ENCODE measurements at places on chromosomes 1 and 21.

DNA sequence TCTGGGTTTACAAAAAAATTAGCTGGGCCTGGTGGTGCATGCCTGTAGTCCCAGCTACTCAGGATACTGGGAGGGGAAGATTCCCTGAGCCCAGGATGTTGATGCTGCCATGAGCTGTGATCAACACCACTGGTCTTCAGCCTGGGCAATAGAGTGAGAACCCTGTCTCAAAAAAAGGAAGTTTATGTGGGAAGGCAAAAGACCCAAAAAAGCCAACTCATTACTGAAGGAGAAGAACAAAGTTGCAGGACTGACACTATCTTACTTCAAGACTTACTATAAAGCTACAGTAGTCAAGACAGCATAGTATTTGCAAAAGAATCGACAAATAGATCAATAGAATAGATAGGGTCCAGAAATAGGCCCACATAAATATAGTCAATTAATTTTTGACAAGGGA, 9.2 kb upstream of the PTGS2 start:
- no peak for DNase-seq

DNA sequence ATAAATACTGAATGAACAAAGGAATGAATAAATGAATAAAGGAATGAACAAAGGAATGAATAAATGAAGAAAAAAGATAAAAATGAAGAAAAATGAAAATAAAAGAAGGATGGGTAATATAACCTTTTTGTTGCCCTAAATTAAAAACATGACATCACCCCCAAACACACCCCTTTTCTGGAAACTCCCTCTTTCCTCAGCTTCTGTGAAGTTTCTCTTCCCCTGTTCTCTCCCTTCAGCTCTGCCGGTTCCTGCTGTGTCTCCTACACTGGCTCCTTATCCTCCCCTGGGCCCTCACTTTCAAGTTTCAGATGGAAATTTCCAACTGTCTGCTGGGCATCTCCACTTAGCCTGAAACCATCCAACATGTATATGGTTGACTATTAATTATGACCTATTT, 37.9 kb downstream of the RAB3B start:
- no peak for DNase-seq

GRCh38 chr1:212040629-212041412, 5.3 kb downstream of the DTL start:
- no peak for DNase-seq

- DNase-seq: no peak
These were observed 5.3 kb downstream of the FMN2 start for GRCh38 chr1:240096974-240097373.

GRCh38 chr21:28548291-28548690, 444.4 kb downstream of the LTN1 start:
- no peak for DNase-seq

GRCh38 chr1:14972107-14972506, 181.4 kb upstream of the TMEM51 start:
- DNase-seq: no peak

GRCh38 chr1:221788466-221788865, 46.6 kb upstream of the DUSP10 start:
- no peak for DNase-seq

DNA sequence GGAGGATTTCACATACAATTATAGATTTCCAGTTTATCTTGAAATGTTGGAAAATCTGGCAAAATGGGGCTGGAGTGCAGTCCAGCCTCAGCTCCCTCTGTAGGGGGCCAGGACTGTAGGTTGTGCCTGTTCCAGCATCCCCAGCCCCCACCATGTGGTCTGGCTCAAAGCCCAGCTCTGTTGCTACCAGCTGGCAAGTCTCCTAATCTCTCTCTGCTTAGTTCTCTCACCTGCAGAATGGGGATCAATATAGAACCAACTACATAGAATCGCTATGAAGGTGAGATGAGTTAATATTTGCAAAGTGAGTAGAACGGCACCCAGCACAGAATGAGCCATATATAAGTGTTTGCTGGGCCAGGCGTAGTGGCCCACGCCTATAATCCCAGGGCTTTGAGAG, 50.0 kb upstream of the TARDBP start:
- no peak for DNase-seq

DNA sequence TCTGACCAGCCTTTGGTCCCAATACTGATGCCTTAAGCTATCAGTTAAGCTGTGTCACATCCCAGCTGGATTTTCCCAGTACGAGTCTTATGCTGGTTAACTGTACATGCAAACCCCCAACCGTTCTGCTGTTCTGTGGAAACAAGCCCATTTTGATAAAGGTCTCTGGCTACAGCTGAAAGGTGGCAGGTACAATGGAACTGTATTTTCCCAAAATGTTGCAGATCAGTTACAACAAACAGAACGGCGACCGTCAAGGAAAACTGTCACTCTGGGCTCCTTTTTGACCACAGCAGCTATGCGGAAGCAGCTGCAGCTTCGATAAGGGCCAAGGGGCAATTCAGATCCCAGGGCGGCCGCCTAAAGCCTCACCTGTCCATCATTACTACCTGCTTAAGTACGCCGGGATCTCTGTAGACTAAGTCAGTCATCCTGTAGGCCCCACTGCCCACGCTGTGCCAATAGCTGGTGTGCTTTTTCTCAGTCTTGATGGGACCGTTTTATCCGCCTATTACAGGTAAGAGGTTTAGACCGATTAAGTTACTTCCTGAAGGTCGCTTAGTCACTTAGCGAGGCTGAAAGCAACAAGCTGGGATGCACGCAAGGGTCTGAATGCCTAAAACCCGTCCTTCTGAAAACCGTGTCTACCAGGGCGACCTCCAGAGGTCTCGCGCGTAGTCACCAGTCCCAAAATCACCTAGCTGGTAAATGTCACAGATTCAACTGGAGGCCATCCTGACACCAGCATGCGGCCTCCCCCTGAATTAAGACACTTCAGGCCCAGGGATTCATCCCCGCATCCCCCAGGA, 11.1 kb upstream of the RAB42 start:
- DNase-seq: no peak

DNA sequence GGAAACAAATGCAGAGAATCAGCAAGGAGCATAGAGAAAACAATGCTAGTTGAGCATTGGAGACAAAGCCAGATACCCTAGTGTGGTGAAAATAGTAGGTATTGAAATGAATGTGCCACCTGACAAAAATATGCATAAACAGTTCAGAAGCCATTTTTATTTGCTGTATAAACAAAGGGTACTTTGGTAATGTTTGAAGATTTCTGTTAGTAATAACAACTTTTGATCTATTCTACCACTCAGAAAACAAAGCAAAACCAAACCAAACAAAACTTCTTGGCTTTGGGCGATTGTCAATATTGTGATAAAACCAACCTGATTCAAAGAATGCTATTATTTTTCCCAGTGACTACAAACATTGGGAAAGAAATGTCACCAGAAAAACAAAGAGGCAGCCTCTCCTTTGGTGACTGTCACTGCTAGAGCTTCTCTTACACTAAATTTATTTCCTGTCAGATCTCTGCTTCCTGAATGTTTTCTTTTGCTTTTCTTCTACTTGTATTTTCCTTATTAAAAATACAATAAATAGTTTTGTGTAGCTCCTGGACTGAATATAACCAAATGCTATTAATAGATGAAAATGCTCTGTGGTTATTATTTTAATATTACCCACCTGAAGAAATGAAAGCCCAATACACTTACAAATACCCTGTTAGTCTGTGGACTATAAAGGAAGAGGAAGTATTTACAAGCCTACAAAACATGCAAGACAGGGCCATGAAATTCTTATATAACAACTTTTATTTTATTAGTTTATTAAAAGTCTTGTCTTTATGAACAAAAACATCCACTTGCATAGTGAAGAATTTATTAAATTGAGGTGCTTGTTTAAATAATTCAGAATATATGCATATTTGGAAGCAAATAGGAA, 5.7 kb downstream of the ATP6V1G3 start:
- no peak for DNase-seq

- no peak for DNase-seq
These were observed 174.2 kb upstream of the NFIA start for GRCh38 chr1:60908159-60908558.

- DNase-seq: no peak
These were observed 885 bp downstream of the OR2T10 start for GRCh38 chr1:248596615-248597014.

DNA sequence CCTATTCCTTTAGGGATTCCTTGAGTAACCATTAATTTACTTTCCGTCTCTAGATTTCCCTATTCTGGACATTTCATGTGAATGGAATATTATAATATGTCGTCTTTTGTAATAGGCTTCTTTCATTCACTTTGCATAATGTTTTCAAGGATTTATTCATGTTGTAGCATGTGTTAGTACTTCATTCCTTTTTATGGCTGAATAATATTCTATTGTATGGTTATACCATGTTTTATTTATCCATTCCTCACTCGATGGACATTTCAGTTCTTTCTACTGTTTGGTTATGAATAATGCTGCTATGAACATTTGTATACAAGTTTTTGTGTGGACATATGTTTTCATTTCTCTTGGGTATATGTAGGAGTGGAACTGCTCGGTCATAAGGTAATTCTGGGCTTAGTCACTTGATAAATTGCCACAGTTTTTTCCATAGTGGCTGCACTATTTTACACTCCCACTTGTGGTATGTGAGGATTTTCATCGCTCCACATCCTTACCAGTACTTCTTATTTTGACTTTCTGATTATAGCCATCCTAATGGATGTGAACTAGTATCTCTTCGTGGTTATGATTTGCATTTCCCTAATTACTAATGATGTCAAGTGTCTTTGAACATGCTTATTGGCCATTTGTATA, 17.7 kb downstream of the PPP2R5A start:
- no peak for DNase-seq

GRCh38 chr1:99614728-99615127, 31.2 kb upstream of the PALMD start:
- DNase-seq: no peak

DNA sequence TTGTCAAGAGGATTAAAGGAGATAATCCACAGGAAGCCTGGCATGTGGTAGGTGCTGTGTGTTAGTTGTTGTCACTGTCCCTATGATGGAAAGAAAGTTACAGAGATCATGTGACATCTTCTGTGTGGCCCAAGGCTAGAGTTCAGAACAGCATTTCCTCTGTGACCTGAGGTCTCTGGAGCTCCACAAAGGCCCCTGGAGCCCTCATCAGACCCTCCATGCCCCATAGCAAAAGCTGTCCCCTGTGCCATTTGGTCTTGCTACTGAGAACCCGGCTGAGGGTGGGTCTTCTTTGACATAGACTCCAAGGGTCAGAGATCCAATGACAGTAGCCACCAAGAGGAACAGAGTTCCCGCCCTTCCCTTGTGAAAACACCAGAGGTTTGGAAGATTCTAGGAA, 8.1 kb downstream of the CELA2B start:
- DNase-seq: no peak

GRCh38 chr1:201185123-201185453, 5.5 kb upstream of the IGFN1 start:
- no peak for DNase-seq

DNA sequence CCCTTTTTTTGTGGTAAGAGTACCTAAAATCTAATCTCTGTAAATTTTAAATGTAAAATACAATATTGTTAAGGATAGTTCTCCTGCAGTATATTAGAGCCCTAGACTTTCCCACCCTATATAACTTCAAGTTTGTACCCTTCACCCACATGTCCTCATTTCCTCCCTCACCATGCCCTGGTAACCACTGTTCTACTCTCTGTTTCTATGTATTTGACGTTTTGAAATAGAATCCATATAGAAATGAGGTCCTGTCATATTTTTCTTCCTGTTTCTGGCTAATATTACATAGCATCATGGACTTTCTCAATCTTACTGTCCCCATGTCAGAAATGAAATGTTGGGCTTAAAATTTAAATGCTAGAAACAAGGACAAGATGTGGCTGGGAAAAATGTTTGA, 24.8 kb downstream of the GBP7 start:
- DNase-seq: no peak

DNA sequence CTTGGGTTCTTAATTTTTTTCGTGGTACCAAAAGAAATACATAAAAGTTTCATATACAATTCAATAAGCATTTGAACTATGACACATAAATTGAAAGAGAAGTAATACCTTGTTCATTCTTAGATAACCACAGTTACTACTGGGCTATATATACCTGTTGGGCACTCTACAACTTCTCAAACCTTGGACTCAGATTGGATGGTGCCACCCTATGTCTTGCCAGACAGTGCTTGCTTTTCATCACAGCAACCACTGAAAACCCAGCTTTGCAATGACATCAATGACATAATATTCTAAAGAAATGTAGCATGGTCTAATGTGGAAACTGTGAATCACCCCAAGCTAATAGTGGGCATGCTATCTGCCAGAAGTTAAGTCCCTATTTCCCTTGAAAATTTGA, 62.8 kb upstream of the DPH5 start:
- no peak for DNase-seq

DNA sequence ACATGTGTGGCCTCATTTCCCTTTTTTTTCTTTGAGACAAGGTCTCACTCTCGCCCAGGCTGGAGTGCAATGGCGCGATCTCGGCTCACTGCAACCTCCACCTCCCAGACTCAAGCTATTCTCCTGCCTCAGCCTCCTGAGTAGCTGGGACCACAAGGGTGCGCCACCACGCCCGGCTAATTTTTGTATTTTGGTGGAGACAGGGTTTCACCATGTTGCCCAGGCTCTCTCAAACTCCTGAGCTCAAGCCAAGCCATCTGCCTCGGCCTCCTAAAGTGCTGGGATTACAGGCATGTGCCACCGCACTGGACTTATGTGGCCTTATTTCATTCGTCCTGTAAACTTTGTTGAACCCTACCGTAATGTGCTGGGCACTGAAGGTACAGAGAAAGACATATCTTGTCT, 569 bp upstream of the WARS2 start:
- no peak for DNase-seq

DNA sequence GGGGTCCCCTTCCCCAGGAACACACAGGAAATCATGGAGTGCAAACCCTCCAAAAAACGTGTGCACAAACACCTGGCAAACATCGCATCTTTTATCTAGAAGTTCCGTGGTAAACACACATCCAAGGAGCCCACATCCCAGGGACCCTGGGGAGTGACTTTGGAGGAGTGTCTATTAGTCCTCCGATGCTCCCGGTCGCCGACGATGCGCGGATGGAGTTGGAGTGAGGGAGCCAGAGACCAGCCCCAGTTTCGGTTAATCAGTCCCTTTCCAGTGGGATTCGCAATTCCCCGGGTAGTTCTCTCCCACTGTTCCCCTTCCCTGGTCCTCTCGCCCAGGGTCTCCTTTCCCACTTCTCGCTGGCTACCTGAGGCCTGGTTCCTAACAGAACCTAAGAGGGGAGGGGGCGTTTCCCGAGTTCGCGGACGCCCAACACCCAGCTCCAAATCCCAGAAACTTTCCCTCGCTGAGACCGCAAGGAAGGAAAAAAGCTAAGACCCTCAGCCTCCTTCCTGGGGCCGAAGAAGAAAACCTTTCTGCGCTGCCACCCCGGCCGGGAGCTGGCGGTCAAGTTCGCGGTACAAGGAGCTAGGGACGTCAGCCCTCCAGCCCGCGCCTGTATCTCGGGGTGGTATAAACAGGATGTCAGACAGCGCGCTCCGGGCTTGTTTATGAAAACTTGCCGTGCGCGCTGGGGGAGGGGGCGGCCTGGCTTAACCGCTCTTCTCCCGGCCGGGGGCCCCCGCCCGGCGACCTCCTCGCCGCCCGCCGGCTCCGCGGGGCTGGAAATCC, 787 bp downstream of the JAK1 start:
- no peak for DNase-seq

- DNase-seq: no peak
These were observed 142.5 kb downstream of the TNR start for GRCh38 chr1:175600721-175601440.

Data from NCI-H1048 (cell line).